ENCODE measurements at places on chromosomes 7 and 10.

GRCh38 chr10:85362401-85362800 is 1004.2 kb downstream of the GRID1 start:
- DNase-seq = no peak

GRCh38 chr10:6617309-6618076 is 37.4 kb upstream of the PRKCQ start:
- DNase-seq = no peak

DNA sequence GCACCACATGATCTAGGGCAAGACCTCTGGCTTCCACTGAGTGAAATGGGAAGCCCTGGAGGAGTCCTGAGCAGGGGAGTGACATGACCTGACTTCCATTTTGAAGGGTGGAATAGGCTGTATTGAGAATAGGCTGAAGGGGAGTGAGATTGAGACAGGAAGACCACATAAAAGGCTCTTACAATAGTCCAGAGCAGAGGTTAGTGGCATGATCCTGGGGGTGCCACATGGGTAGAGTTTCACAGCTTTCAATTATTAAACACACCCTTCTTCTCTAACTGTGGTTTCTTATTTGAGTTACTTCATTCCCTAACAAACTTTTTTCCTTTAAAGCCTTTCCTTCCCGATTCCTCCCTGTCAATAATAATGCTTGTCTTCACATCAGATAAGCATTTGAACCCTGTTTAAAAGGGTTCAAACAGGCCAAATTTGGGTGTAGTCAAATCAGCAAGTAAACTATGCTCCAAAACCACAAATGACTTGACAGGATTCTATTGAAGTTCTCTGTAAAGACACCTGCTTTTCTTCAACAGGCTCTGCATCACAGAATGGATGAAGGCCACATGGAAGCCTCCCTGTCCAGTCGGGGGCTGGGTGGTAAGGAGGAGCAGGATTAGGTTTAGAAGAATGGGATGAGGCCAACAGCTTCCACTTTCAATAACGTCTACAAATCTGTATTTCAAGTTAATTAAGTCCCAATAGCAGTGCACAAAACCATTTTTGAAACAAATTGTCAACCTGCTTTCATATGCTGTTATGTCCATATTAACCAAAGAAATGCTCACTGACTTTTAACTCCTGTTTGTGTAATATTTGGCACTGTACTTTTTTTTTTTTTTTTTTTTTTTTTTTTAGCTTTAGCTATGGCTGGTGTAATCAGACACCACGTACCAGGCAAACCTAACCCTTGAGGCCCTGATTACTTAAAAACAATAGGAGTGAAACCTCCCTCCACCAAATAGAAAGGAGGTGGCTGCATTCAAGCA is 131.9 kb downstream of the NRCAM start:
- no peak for DNase-seq

DNA sequence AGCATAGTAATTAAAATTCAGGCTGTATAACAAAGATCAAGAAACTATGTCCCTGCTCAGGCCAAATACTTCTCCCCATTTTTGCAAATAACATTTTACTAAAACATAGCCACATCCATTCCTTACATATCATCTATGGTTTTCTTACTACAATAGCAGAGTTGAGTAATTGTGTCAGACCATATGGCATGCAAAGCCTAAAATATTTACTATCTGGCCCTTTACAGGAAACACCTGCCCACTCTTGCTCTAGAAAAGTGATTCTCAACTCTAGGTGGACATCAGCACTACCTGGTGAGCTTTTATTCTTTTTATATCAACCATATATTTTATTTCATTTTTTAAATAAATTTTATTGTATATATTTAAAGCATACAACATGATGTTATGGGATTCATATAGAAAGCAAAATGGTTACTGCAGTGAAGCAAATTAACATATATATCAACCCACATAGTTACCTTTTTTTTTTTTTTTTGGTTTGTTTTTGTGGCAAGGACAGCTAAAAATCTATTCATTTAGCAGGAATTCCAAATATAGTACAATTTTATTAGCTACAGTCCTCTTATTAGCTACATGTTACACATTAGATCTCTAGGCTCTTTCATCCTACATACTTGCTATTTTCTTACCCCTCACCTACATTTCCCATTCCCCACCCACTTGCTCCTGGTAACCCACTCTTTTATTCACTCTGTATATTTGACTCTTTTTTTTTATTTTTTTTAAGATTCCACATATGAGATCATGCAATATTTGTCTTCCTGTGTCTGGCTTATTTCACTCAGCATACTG is 19.6 kb downstream of the ABI1 start:
- DNase-seq = no peak

- no peak for DNase-seq
These were observed 307.3 kb downstream of the CAMK1D start for GRCh38 chr10:12656518-12657142.

Measured in activated CD8-positive, alpha-beta memory T cell treated with anti-CD3 and anti-CD28 coated beads, Interleukin-2, amount 50 U/mL, for 48 hours (primary cell).